ENCODE measurements at places on chromosomes 7 and 10. TPM values are rescaled to one million over a fixed set of nuclear protein-coding genes. Genes with fewer than 3 reads are reported as not detected.

Gene TMEM248
- polyA plus RNA-seq: 146 TPM

Gene INMT
- polyA plus RNA-seq: not detected

Gene SMIM30
- polyA plus RNA-seq: 46.5 TPM

Gene TMEM270
- polyA plus RNA-seq: 0.71 TPM

Gene C7orf57
- polyA plus RNA-seq: 0.41 TPM

Gene RBM20
- 0.64 TPM for polyA plus RNA-seq

Gene ST8SIA6
- polyA plus RNA-seq: not detected

Gene DLX6
- polyA plus RNA-seq: 0.37 TPM

Gene PNLIPRP3
- polyA plus RNA-seq: not detected

Gene PIP
- not detected for polyA plus RNA-seq

Gene LIPK
- not detected for polyA plus RNA-seq
